Nucleus accumbens (tissue), 56 donors: ENCODE measurements at places on chromosomes 13 and 19.

DNA sequence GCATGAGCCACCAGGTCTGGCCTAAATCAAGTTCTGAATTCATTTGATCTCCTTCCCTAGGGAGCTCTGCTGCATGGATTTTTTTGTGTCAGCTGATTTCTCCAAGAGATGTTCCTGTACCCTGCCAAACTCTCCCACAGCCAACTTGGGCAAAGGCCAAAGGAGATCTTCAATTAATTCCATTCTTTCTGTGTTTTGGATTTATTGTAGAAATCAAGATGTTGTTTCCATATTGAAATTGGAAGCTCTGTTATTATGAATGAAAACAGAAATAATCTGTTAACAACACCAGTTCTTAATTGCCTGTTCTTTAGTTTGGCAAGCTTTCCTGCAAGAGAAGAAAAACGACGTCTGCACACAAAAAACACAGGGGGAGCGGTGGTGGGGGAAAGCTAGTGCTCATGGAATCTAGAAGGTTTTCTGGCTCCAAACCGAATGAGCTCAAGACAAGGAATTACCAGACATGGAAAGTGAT, 86.5 kb upstream of the ABCC4 start:
- no peak for DNase-seq

DNA sequence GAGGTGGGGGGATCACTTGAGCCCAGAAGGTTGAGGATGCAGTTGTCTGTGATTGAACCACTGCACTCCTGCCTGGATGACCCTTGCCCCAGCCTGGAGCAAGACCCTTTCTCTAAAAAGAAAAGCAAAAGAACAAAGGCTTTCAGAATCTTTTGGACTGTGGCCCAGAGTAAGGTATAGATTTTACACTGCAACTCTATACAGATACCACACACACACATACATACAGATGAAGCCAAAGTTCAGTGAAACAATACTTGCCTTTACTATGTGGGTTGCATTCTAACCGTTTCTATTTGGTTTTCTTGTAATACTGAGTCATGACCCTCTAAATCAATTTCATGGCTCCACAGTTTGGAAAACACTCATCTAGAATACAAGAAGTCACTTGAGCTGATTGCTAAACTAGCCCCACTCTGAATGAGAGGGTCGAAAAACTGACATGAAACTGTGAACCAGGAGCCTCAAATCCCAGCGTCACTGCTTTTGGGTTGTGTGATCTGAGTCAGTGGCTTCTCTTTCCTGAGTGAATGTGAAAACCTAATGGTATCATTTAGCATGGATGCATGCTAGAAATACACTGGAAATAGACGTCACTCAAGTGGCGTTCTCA, 756.1 kb downstream of the UQCRFS1 start:
- no peak for DNase-seq

DNA sequence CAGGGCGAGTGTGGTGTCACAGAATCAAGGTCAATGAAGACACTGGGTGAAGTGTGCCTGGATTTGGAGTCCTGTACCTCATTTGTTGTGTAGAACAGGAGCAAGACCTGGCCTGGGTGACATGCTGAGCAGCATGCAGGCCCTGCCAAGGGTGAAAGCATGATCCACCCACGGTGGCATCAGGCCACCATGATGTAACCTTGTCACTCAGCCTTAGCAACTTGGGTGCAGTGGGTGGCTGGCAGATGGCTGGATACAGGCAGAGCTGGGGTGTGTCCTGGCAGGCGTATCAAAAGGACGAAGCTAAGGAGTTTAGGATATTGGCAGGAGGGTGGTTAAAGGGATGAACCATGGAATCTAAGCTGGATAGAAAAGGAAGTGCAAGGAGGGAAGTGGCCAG, 10.3 kb downstream of the THSD1 start:
- no peak for DNase-seq

DNA sequence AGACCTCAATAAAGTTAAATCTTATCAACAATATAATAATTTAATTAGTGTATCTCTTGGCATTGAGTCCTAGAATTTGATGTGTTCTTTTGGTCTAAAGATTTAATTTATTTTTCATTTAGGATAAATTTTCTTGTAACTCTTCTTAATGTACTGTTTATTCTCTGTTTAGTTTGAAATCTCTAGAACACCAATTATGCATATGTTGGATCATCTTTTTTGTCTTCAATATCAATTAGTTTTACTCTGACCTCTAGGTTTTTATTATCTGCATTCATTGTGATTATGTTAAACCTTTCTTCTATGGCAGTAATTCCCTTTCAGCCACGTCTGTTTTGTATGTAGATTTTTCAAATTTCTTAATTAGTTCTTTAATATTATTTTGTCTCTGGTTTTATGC, 93.8 kb upstream of the ARHGEF7 start:
- no peak for DNase-seq

DNA sequence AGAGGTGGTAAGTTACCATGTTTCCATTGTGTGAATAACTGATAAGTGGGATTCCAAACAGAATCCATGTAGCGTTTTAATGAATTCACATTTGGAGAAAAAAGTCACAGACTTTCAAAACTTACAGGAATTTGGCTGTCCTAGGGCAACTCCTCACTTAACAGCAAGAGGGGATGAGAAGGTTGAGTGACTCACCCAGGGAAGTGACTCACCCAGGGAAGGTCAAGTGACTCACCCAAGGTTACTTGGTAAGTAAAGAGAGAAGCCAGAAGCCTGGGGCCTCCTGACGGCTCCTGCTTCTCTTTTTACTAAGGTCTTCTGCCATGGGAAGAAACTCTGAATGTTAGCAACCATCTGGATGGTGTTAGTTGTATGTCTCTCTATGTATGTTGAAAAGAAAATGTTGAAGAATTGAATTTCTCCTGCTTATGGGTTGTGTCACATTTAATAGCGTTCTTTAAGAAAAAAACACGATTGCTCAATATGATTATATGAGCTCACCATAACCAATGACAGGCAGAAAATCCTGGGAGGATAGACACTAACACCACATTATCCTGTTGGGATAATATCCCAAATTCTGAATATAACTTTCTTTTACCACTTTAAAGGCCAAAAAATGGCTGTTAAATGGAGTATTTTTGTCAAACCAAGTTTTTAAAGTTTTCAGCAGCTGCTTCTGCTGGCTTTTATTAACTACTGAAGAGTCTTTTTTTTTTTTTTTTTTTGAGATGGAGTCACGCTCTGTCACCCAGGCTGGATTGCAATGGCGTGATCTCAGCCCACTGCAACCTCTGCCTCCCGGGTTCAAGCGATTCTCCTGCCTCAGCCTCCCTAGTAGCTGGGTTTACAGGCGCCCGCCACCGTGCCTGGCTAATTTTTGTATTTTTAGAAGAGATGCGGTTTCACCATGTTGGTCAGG, 195.6 kb downstream of the GGACT start:
- no peak for DNase-seq

GRCh38 chr19:57106722-57107235, 13.0 kb upstream of the USP29 start:
- DNase-seq, result no peak

DNA sequence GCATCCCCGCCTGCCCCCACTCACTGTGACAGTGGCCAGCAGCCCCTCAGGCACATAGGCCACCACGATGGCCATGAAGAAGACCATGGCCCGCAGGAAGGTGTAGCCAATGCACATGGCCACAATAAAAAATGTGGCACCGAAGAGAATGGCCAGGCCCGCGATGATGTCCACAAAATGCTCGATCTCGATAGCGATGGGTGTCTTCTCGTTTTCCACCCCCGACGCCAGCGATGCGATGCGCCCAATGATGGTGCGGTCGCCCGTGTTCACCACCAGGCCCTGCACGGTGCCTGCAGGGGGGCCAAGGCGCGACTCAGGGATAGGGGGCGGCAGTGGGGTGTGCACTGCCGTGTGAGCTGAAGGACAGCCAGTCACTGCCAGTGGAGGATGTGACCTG, 3.7 kb downstream of the ATP4A start:
- DNase-seq, result no peak

GRCh38 chr19:3670796-3671679, 29.2 kb downstream of the PIP5K1C start:
- DNase-seq, result no peak

DNA sequence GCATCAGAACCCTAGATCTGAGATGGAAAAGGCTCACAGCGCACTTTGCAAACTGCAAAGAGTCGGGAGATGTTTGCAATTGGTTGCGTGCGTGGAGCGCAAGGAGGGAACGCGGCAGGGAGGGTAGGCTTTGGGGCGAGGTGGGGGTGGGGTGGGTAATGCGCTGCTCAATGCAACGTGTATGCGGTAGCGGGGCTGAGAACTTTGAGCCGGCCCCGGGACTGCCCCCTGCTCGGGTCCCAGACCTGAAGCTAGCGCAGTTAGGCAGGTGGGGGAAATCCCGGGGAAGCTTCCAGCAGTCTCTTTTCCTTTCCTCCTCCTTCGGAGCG, 971 bp downstream of the FOSB start:
- DNase-seq, result no peak

- no peak for DNase-seq
These were observed 488.3 kb downstream of the FOXO1 start for GRCh38 chr13:40178130-40178529.

DNA sequence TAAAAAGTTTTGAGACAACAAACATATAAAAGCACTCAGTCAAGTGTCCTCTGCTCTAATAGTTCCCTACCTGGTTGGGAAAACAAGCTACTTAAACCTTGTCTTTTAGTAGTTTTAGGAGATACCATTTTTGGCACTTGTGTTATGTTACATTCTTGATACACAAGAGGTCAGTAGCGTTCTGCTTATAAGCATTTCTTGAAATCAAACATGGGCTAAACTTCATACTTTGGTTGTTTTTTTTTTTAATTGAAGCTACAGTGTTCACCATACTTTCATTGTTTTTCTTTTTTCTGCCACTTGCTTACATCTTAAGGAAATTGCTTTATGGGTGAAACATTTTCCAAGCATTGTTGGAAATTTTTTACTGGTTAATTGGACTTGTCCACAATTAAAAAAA, 12.9 kb downstream of the NHLRC3 start:
- no peak for DNase-seq

- no peak for DNase-seq
These were observed 7.2 kb upstream of the RHPN2 start for GRCh38 chr19:33071887-33072286.

DNA sequence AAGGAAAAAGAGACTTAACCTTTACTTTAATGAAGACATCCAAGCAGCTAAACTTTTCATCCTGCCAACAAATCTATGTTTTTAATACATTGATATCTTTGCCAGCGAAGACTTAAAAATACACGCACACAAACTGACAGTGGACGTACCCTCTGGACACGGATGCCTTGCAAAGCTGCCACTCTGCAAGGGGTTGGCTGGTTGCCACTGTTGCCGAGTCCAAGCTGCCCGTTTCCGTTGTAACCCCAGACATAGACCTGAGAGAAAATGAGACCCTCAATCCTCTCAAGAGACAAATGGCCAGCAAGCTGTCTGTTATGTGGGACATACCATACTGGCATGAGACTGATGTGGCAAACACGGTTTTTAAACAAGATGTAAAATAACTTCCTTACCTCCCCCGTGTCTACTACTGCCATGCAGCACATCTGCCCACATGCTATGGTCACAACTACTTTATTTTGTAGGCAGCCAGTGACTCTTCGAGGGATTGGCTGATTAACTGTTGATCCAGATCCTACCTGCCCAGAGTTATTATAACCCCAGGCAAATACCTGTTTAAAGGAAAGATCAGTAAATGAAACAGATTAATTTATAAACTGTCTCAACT, 21.2 kb downstream of the RCBTB2 start:
- no peak for DNase-seq

DNA sequence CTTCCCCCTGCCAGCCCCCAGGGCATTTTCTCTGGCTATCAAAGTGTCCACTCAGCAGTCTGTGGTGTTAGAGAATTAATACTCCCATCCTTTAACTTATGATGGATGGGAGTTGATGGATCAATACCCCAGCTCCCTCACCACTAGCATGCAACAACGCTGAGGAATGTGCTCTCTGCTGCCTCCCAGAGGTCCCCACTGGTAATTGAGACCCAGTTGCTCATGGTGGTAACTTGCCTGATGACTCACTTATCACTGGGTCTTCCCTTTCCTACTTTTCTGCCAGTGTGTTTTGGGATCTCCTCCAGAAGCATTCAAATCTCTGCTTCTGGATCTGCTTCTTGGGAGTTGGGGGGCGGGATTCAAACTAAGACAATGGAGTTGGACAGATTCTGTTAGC, 20.3 kb upstream of the CACNA1A start:
- no peak for DNase-seq

- DNase-seq, result no peak
These were observed 953 bp downstream of the DZIP1 start for GRCh38 chr13:95643571-95643935.

- DNase-seq, result no peak
These were observed 68.6 kb upstream of the FGF14 start for GRCh38 chr13:102470283-102470917.

GRCh38 chr13:50123862-50124535, 108.8 kb downstream of the KCNRG start:
- DNase-seq, result no peak

- DNase-seq, result no peak
These were observed 118.4 kb upstream of the SLC7A1 start for GRCh38 chr13:29713839-29714238.

GRCh38 chr13:59445812-59446211, 717.9 kb downstream of the DIAPH3 start:
- no peak for DNase-seq

GRCh38 chr13:113532156-113532806, 41.8 kb upstream of the DCUN1D2 start:
- peak; percentile 31 for DNase-seq

DNA sequence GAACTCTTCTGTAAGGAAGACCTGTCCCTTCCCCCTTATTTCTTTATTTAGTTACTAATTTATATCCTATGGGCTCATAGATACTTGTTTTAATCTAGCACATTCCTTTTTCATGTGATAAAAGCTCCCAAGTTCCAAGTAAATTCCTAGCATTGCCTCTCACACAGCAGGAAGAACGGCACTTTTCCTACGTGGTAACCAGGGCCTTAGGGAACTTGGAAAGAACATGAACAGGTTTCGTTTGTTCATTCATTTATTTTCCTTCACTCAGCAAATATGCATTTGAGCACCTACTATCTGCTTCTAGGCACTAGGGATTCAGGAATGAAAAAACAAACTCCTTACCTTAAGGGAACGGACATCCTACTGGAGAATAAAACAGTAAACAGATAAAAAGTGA, 125.1 kb downstream of the SIPA1L3 start:
- DNase-seq, result no peak

DNA sequence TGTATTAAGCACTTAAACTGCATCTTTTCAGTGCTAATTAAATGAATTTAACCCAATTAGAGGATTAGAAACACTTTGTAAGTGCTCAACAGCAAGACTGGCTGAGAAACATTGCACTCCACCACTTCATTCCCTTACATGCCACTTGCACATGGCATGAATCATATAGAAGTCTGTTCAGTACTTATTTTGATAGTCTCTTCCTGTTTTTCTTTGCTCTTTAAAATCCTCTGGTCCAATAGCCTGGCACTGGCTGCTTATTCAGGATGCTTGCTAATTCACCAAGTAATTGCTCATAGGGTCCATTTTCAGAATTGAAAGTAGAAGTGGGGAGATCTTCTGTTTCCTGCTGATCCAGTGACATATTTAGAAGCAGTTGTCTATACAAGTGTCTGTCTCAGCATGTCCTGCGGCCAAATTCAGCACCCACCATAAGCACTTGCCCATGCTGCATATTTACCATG, 900.1 kb downstream of the PCDH9 start:
- no peak for DNase-seq
